Effector CD8-positive, alpha-beta T cell (primary cell): ENCODE measurements at places on chromosomes 3 and 15.

DNA sequence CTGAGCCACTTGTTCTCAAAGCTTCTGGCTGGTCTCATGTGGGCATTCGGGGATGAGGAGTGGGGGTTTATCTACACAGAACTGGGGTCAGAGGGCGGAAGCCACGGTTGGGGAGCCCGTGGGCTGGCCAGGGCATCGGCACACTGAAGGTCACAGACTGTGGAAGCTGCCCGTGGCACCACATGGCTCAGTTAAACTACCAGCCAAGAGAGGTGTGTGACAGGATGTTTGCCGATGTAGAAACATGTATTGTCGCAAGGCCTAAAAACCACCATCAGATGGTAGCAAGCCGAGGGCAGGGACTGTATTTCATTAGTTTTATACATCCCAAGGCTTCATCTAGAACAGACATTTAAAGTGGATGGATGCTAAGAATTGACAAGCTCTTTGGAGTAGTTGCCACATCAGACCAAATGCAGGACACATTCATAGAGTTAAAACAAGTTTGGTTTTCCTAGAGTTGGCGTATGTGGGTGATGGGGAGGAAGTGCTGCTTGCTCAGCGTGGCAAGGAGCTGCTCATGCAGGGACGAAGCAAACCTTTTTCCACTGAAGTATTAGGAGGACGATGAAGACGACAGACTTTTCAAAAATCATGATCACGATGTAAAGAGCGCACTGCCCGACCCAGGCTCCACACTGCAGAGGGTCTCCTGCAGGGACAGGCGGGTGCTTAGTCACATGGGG is 9.6 kb upstream of the MUSTN1 start:
- no peak for DNase-seq

- DNase-seq = no peak
These were observed 25.4 kb upstream of the DET1 start for GRCh38 chr15:88571852-88572259.

DNA sequence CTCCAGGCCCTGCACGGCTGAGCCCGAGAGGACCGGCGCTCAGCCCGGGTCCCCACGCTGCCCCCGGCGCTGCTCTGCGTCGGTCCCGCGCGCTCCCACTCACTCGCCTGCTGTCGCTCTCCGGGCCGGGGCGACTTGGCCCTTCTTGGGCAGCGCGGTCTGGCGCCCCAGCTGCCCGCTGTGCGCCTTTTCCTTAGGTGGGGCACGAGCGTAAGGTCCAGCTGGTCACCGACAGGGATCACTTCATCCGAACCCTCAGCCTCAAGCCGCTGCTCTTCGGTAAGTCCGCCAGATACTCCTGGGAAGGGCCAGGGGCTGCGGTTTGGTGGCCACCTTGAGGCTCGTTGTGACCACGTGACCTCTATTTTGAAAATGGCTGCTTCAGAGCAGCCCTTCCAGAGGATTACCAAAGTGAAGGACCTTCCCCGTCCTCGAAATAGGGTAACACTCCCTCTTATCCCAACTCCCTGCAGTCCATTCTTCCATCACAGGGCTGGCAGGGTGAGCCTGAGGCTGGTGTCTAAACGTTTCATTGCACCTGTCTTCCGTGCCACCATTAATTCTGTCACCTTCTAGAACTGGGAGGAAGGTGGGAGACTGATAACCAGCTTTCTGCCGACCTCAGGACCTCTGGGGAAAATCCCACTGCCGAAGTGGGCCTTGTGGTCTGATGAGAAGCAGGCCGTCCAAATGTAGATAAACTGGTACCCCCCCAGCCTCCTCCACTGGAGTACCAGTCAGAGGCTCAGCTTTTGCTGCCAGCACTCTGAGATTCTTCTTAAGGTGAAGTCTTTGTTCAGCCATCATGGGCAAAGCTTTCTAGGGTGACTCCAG is 812 bp downstream of the P4HTM start:
- no peak for DNase-seq

DNA sequence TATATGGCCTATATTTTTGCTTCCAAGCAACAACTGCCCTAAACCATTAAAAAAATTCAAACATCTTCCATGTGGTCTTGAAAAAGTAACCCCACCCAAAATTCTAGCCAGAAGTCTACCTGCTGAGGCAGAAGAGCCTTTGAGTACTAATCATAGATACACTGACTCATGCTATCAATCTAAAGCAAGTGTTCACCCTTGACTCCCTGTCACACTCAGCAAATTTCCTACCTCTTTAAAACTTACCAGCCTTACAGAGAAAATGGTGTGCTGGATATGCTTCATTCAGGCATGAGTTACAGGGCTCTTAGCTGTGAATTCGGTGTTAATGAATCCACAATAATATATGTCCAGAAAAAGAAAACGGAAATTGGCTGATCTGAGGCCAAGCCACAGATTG is 373.8 kb downstream of the MAGI1 start:
- no peak for DNase-seq

DNA sequence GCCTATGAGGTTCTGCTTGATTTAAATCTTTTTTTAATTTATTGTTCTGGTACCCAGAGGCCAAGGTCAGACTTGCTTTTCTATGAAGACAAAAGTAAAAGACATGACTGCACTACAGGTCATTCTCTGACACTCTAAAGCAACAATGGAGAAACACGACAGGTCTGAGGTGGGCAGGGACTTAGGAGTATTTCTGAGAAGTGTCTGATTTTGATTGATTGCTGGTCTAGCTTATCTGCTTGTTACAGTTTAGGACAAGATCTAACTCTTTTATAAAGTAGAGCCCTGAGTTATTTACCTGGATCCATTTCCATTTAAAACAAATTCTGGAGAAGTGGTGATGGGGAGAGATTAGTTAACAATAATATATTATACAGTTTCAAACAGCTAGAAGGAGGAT is 115.2 kb upstream of the STT3B start:
- no peak for DNase-seq

GRCh38 chr3:53089511-53089910 is 40.7 kb downstream of the RFT1 start:
- DNase-seq = no peak

- DNase-seq = no peak
These were observed 87.8 kb downstream of the PDZRN3 start for GRCh38 chr3:73536952-73537351.

DNA sequence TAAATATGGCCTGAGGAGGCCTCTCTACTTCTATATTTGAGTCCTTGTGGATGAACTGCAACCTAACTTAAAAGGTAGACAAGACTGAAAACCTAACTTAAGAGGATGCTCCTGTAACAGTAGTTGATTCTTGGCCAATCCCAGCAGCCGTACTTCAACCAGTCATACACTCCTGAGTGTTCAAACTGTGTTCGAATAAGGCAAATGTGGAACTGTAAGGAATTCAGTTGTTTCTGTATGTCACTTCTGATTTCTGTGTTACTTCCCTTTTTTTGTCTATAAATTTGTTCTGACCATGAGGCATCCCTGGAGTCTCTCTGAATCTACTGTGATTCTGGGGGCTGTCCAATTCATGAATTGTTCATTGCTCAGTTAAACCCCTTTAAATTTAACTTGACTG is 20.5 kb downstream of the GALK2 start:
- no peak for DNase-seq

DNA sequence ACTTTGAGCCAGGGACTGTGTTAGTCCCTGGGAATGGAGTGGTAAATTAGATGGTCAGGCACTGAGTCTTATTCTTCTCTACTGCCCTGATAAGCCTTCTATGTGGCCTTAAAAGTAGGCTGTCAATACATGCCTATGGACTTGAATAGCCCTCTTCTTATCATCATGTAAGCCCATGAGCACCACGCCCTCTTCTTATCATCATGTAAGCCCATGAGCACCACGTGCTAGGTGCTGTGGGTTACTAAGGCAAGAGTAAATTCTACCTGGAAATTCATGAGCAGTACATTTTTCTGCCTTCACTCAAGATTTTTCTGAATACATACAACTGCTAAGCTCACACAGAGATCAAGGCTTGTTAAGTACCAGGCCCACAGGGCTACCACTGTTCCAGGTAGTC is 68.5 kb downstream of the DHX30 start:
- DNase-seq = no peak

DNA sequence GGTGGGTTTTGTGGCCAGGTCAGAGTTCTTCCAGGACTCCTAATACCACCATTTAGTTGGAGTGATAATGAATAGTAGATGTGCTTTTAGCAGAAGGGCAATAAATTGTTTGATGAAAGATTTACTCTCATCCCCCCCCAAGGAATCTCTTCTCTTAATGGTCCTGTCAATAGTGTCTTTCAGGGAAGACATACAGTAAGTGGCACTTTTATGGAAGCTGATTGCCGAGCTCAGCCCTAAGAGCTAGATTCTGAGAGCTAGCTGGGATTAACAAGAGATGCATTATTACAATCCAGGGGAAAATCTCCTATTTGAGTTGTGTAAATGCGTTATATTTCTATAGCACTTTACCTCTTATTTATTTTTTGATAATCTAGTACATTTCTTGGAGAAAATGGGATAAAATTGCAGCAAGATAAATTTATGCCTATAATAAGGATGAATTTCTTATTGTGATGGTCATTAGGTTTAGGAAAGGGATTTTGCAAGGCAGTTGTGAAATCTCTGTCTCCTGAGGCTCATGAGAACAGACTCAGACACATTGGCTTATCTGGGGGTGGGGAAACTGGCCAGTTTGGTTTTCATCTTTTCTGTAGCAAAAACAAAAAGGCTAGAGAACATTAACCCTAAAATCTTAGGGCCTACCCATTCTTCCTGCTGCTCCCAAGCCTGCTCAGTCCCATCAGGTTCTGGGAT is 41.6 kb upstream of the CLSTN2 start:
- no peak for DNase-seq

- DNase-seq = no peak
These were observed 21.6 kb upstream of the PLXNA1 start for GRCh38 chr3:126961191-126961790.

DNA sequence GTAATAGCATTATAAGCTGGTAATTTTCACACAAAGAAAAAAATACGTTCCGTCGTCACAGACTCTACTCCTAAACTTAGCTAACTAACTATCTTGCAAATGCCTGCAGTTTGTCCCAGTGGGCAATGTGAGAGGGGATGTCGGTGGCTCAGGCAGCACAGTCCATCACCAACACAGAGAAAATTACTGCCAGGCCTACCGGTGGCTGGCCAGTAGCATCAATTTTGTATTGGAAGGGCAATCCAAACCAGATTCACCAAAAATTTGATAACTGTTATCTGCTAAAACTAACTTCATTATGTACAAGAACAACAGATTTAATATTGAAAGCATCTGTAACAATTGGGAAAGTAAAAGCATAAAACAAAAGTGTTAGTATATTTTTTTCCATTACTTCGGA is 37.4 kb upstream of the RASA2 start:
- no peak for DNase-seq

DNA sequence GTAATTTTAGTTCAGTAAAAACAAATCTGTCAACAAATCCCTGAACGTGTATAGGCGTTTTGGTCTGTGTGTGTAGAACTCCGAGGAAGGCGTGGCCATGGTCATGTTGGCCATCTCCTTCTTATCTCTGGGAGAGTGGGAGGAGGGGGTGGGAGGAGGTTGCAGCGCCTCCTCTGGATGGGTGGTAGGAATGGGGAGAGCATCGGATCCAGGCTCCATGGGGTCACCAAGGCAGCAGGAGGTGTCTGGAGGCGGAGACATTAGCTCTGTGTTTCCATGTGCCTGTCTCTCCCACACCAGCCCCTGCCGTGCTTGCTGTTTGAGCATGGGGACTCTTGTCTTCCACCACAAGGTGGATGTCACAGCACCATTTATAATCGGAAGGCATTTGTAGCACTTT is 34.5 kb upstream of the TRPM1 start:
- no peak for DNase-seq

- DNase-seq = no peak
These were observed 43.2 kb upstream of the FGD5 start for GRCh38 chr3:14775563-14775962.

DNA sequence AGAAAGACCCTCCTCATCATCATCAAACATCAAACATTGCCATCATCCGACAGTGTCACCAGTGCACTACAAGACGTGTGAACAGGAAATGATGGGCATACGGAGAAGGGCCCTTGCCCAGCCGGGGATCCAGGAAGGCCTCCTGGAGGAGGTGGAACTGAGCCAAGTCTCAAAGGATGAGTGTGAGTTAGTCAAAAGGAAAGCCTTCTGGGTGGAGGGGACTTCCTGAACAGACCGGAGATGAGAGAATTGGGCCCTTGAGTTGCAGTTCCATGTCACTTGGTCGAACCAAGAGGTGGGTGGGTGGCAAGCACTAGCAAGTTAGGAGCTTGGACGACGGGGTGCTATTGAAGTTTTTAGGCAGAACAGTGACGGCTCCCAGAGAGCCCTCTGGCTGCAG is 8.5 kb downstream of the SEMA4B start:
- no peak for DNase-seq

DNA sequence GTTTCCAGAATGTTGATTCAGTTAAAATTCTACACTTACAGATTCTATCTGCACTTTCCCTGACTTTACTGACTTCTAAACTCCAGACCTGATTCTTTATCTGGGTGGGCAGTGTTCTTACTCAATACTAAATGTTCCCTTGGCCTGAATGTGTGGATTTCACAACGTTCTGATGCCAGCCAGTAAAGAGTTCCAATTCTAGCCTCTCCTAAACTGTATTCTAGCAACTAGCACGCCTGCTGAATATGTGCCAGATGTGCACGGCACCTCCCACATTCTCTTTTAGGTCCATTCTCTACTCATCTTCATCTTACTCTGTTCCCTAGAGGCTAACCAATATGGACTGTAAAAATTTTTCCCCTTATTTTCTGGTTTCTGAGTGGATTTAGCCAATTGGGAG is 479.5 kb upstream of the AGTR1 start:
- DNase-seq = no peak

GRCh38 chr3:128845778-128846485 is 33.5 kb upstream of the ACAD9 start:
- peak; percentile 66 for DNase-seq

GRCh38 chr3:103991-104390 is 92.6 kb upstream of the CHL1 start:
- DNase-seq = no peak

DNA sequence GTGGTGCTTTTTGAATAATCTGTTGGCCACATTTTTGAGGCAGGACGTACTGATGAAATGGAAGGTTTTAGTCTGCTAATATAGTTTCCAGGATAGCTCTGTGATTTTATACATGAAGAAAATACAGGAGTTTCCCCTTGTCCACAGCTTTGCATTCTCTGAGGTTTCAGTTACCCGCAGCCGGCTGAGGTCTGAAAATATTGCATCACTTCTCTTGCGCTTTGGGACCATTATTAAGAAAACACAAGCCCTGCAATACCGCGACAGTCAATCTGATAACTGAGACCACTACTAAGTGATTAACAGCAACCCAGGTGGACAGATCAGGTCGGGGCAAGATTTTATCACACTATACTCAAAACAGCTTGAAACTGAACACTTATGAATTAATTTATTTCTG is 33.0 kb downstream of the BLM start:
- DNase-seq = no peak

DNA sequence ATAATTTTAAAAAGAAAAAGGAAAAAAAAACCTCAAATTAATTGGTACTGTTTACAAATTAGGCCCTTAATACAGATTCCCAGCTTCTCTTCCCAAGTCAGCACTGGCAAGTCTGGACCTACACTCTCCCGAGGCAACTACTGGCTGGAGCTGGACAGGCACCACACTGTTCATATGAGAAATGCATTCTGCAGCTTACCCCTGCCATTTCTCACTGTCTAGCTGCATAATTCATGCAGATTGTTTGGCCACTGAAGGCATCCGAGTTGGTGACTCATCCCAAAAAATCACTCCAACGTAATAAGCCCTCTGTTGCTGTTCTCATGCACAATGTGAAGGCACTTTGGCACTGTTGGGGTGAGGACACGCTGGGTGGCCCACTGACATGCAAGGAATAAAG is 45.3 kb downstream of the ROPN1B start:
- DNase-seq = no peak

GRCh38 chr3:81462921-81463320 is 298.5 kb downstream of the GBE1 start:
- DNase-seq = no peak

GRCh38 chr3:134080761-134081160 is 51.0 kb upstream of the SLCO2A1 start:
- DNase-seq = no peak
